ENCODE measurements at places on chromosomes 1 and 21.

GRCh38 chr1:224929335-224930237 is at the start of gene DNAH14:
TSS of gene DNAH14 (plus strand) at chr1:224929675. CDS start at chr1:224952703, 23,028 bp downstream.
- DNase-seq = no peak

- no peak for DNase-seq
Observed at GRCh38 chr1:237931581-237931980, 40.9 kb upstream of the ZP4 start.

DNA sequence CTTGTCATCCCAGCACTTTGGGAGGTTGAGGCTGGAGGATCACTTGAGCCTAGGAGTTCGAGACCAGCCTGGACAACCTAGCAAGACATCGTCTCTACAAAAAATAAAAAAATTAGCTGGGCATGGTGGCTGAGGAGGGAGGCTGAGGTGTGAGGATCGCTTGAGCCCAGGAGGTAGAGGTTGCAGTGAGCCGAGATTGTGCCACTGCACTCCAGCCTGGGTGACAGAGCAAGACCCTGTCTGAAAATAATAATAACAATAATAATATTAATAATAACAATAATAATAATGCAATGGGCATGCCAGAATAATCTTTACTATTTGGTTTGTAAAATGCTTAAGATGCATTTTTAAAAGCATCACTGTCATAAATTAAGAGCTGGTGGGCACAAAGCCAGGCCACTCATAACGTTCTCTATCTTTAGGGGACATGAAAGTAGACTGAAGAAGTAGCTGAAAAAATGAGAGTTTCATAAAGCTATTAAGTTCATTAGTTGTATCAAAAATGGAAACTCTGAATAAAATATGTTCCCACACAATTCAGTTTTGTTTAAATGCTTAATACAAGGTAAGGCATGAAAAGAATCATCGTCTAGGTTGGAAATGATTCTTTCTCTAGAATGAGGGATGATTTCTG is 51.6 kb upstream of the ITPKB start:
- DNase-seq = no peak

DNA sequence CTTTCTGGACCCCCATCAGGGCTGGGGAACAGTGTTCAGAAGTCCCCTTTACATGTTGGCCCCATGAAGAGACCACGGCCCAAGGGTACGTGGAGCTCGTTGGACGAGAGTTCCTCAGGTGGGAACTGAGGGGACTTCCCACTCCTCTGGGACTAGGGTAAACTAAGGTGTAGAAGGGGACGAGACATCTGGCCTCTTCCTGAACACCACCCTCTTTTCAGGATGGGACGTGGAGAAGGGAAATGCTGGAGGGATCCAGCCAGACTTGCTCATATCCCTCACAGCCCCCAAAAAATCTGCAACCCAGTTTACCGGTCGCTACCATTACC is 2.0 kb downstream of the NAXE start:
- no peak for DNase-seq

GRCh38 chr1:165119086-165119485 is 237.4 kb downstream of the LMX1A start:
- no peak for DNase-seq

GRCh38 chr1:180675586-180675985 is 43.8 kb downstream of the XPR1 start:
- no peak for DNase-seq

GRCh38 chr1:174809755-174810280 is 189.9 kb upstream of the CACYBP start:
- no peak for DNase-seq

Measured in activated T-cell treated with anti-CD3 and anti-CD28 coated beads, Interleukin-2, amount 50 U/mL, for 48 hours (primary cell).